NCI-H345 (cell line): ENCODE measurements at places on chromosomes 1 and 21.

DNA sequence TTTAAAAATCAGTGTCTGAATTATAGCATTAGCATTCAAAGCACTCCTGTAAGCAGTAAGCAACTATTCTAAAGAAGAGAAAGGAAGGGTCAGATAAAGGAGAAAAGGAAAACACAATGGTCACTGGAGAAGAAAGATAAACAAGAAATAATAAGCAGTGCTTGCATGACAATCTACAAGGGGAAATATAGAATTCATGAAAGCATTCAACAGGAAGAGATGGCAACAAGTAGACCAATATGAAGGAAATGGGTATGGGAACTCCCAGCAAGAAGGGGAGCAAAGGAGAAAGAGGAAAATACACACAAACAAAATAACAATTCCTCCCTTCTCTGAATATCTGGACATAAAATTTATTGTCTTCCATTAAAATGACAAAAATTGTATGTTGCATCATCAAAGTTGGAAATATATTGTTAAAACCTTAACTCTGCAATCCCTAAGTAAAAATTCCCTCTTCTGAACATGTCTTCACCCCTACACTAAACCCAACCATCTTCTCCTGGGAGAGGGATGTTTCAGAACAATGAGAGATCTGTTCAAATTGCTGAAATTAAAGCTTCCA, 206.3 kb upstream of the SAMSN1 start:
- no peak for DNase-seq

- DNase-seq = no peak
Measured at GRCh38 chr1:158801396-158801795, 20.4 kb upstream of the OR6N2 start.

DNA sequence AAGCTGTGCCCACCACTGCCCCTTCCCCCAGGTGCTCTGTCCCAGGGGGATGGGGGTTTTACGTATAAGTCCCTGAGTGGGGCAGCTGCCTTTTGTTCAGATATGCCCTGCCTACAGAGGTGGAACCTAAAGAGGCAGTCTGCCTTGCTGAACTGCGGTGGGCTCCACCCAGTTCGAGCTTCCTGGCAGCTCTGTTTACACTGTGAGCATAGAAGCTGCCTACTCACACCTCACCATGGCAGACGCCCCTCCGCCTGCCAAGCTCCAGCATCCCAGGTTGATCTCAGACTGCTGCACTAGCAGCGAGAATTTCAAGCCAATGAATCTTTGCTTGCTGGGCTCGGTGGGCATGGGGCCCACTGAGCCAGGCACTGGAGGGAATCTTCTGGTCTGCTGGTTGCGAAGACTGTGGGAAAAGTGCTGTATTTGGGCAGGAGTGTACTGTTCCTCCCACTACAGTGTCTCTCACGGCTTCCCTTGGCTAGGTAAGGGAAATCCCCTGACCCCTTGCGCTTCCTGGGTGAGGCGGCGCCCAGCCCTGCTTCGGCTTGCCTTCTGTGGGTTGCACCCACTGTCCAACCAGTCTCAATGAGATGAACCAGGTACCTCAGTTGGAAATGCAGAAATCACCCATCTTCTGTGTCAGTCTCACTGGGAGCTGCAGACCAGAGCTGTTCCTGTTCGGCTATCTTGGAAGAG, 17.6 kb upstream of the RWDD3 start:
- no peak for DNase-seq

- DNase-seq = peak; percentile 67
Measured at GRCh38 chr1:202343652-202344349, 2.1 kb upstream of the UBE2T start.

DNA sequence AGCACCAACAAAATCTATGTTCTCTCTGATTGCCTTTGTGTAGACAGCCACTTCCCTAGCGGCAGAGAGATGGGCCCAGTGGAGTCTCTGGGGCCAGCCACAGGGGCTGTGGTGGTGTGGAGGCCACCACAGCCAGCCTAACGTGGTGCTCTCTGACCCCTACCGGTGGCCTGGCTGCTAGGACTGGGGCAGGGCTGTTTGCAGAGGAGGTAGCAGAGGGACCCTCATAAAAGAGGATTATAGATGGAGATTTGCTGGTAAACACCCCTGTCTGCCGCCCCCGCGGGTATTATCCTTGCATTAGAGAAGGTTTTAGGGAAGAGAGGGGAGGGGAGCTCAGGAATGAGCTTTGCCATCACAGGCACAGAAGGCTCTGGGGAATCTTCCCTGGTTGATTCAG, 310.3 kb upstream of the VAMP3 start:
- DNase-seq = no peak

- DNase-seq = no peak
Measured at GRCh38 chr1:55726994-55727393, 511.8 kb upstream of the USP24 start.

GRCh38 chr1:41846625-41847405, 71.9 kb downstream of the HIVEP3 start:
- no peak for DNase-seq

GRCh38 chr1:110239441-110240430, 29.6 kb downstream of the KCNC4 start:
- DNase-seq = no peak

DNA sequence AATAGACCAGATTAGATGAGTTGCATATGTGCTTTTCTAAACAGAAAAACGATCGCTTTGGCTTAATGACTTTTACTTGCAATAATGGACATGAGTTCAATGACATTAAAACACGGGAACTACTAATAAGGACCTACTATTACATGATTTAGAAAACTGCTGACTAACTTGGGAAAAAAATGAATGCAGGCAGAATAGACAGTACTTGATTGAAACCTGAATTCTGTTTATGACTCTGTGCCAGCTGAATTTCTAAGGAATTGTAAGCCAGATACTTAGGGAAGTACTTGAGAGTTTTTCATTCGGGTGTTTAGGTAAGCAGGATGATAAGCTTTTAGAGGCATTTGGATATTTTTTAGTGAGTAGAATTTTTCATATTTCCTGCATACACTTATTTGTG, 12.0 kb downstream of the ADGRL2 start:
- DNase-seq = no peak

DNA sequence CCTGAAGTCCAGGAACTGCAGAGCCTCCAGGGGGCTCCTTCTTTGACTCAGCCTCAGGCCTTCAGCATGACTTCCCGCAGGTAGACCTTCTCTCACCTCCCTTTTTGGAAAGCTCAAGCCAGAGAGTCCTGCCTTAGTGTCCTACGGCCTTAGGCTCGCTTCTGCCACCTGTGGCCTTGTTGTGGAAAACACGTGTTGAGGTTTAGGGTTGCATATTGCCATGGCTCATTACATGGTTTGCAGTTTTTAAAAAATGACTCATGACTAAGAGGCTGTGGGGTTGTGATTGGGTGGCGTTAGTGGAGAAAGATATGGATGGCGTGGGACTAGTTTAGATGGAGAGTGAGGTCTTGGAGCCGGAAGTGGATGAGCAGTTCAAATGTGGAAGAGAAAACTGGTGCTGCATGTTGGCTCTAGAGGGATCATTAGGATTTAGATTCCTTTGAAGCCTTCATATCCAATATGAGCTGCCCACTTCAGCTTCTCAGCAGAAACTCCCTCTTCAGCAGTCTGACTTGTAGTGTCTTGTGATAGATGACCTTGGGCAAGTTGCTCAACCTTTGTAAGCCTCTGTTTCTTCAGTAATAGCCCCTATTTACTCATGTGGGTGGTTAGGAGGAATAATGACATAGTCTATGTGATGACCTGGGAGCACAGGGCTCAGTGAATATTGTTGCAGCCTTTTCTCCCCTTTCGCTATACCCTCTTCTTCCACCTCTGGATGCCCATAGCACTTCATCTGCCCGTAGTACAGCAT, 6.5 kb upstream of the FGGY start:
- DNase-seq = peak; percentile 28

- peak; percentile 25 for DNase-seq
Measured at GRCh38 chr1:99969260-99969728, 502 bp upstream of the SLC35A3 start.

DNA sequence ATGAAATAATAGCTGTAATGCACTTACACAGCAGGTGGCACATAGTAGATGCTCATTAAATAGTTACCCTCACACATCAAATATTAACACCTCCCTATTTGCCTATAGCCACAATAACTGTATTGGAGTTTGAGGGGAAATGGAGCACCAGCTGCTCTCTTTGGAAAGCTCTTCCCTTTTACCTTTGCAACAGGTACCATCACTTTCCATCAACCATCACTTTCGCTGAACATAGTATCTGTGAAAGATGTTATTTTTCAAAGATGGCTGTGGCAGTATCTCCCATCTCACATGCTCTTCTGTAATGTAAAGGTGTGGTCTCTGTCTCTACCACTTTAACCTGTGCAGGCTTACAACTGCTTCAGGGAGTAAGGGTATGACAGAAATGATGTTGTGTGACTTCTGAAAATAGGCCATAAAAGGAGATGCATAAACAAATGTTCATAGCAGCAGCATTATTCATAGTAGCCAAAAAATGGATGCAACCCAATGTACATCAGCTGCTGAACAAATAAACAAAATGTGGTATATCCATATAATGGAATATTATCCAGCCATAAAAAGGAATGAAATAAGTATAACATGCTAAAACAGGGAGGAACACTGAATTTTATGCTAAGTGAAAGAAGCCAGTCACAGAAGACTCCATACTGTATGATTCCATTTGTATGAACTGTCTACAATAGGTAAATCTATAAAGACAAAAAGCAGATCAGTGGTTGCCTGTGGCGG, 288.3 kb downstream of the AKT3 start:
- no peak for DNase-seq

DNA sequence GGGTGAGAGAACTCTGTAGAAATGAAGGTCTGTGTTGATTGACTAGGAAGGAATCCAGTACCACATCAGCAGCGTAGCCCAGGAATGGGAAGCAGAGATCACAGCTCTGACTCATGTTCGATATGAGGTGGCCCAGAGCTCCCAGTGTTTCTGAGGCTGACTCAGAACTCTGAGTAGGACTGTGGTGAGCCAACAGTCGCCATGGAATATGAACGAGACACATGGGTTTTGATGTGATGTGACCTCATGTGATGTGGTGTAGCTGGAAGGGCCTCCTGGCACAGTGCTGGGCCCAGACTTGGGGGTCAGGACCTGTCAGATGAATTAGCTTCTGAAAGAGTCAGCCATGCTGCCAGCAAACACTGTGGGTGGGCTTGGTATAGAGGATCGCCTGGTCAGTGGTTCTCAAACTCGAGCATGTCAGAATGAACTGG, 237.0 kb downstream of the MRPL39 start:
- DNase-seq = no peak

- DNase-seq = no peak
Measured at GRCh38 chr1:212229654-212230053, 55.6 kb upstream of the PPP2R5A start.

GRCh38 chr1:3564921-3565831, 46.1 kb downstream of the MEGF6 start:
- no peak for DNase-seq

DNA sequence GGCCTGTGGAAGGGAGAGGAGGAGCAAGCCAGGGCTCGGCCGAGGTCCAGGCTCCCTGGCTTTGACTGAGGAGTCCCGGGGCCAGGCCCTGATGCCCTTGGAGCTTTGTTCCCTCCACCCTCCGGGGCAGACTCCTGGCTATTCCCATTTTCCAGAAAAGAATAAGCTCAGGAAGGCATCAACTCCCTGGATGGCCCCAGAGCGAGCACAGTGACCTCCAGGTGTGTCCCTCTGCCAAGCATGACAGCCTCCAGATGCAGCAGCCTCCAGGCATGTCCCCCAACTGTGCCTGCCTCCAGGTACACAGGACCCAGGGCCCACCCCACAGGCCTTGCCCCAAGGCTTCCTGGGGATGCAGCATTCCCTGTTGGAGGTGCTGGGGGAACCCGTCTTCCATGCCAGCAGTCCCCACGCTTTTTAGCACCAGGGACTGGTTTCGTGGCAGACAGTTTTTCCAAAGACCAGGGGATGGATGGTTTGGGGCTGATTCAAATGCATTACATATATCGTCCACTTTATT, 15.7 kb upstream of the ARHGEF16 start:
- DNase-seq = no peak

- DNase-seq = no peak
Measured at GRCh38 chr1:56921479-56921878, 44.3 kb downstream of the C8B start.

DNA sequence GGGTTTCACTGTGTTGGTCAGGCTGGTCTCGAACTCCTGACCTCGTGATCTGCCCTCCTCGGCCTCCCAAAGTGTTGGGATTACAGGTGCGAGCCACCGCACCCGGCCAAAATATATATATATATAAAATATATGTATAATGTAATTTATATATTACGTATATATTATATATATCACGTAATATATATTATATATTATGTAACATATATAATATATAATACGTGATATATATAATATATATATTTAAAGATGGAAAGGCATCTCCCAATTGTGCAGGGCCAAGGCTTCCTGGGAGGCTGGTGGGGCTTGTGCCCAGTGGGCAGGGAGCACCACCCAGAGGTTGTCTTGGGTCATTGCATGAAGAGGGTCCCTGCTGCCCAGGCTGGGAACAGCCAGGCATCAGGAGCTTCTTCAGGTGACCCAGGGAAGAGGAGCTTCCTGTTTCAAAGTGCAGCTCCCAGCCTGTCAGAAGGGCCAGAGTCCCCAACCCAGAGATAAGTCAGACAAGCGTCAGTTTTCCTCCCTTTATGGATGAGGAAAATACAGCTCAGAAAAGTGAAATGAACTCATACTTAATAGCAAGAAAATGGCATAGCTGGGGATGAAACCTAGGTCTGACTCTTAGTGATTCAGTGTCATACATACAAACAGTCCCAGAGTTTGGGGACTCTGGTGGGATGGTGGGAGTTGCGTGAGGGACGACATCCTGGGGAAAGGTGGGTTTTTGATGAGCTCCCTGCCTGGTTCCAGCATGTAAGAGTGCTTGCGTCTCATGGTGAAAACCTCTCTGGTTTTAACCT, 12.0 kb downstream of the UBE2Q1 start:
- DNase-seq = peak; percentile 72

DNA sequence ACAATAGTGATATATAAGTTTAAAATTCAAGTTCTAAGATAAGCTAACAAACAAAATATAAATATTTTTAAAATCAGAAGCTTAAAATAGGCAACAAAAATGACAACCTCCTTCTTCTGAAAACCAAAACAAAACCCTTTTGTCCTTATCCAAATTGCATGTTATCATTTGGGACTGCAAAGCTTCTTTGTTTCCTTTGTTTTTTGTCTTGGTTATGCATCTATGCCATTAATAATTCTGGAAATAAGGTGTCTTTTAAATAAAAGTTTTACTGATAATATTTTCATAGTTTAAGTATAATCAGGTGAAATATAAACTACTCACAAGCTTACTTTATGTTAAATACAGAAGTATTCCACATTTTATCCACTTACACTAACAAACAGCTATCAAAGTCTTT, 20.5 kb downstream of the ADSS2 start:
- no peak for DNase-seq
